ENCODE measurements at places on chromosomes 2 and 18.

DNA sequence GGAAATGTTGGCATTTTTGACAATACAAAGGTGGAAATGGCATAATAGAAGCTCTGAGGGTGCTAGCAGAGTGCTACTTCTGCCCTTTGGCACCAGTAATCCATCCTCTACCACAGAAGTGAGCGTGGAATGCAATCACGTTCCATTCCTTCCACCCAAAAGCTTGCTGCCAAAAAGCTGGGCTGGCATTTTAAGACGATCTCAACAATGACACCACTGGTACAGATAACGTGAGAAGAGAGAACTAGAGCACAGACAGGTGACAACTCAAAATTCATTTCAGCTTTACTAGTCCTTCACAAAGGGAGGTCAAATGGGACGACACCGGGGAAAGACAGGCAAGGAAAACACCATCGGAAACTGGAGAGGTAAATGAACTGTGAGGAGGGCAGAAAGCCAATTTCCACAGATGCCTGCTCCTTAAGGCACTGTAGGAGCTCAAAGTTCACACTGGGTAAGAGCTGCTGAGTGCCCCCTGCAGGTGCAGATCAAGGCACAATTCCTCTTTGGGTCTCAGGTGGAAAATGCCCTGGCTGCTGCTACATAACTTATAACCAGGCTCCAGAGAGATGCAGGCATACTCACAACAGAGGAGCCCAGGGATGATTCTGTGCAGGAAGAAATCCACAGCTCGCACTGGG, 50.7 kb upstream of the RNU4ATAC start:
- no peak for DNase-seq

GRCh38 chr18:79058007-79058406, 11.2 kb upstream of the ATP9B start:
- no peak for DNase-seq

DNA sequence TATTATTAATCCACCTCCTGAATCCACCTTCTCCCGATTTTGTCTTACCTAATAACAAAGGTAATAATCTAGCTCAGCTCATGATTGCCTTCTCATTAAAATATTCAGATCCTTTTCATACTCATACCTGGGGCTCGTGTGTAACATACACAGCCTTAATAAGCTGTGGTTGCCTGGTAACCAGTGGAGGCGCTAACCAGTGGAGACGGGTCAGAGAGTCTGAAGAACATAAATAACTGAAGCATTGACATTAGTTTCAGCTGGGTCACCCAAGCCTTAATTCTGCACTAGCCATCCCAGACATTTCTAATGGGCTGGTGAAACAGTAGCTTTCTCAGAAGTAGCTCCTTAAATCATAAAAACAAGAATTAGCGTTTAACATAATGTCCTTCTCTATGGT, 14.8 kb upstream of the DTNA start:
- DNase-seq: no peak

- DNase-seq: no peak
Measured at GRCh38 chr18:26741048-26741447, 124.5 kb downstream of the AQP4 start.

GRCh38 chr2:186307871-186308270, 178.2 kb upstream of the ZC3H15 start:
- DNase-seq: no peak

GRCh38 chr2:29456429-29456828, 341.2 kb downstream of the CLIP4 start:
- DNase-seq: no peak

GRCh38 chr18:51522338-51522737, 324.9 kb upstream of the MEX3C start:
- DNase-seq: no peak

DNA sequence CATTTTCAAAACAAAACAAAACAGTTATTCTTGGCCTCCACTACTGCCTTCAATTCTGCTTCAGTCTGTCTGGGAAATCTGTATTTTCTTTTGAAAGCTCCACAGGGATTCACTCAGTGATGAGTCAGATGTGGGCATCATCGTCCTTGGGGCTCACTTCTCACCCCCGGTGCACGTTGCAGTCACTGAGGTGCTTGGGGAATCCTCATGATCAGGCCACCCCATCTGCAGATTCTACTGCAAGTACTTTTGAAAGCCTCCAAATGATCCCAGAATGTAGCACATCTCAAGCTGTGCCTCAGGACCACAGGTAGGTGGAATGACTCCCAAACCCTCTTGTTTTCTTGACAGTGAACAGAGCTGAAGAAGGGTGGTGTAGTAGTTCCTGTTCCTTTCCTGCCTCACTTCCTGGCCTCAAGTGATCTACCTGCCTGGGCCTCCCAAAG, 34.3 kb downstream of the LPIN2 start:
- no peak for DNase-seq

DNA sequence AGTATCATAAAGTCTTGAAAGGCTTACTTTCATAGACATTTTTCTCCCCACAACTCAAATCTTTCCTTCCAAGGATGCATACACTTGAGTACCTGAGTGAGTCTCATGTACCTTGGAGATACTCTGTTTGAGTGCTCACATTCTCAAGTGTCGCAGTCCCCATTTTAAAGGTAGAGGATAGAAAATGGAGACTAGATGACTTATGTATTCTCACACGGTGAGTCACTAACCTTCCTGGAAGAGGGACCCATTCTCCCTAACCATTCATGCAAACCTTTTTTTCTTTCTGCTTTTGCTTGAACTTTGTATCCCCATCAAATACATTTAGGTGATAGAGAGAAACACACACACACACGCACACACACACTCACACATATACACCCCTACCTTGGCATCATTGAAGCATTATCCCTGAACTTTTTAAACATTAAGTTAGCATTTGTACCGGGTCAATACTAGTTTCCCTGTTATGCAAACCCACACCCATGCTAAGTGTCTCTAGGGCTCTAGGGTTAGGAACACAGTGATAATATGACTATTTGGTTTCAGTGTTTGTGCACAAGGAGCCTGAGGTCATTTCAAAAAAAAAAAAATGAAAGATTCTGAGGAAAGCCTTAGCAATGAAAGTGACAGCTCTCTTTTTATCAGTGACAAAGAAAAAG, 236.2 kb downstream of the IKZF2 start:
- no peak for DNase-seq
